Activated T-cell treated with anti-CD3 and anti-CD28 coated beads for 24 hours (primary cell): ENCODE measurements at places on chromosomes 1 and 21.

DNA sequence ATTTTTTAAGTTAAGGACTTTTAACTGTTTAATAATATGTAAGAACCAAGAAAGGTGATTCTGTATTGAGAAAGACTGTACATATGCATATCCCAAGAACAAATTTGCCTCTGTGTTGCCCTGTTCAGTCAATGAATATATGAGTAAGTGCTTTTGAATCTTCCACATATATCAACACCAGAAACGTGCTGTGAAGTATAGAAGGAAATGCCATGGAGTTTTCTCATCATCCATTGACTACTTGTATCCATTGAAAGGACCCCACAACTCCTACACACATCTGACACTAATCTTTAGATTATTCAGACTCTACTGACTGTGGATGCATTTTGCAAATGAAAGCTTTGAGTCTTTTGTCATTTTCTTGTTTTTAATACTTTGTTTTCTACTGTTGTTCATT is 366.9 kb downstream of the S1PR1 start:
- no peak for DNase-seq

DNA sequence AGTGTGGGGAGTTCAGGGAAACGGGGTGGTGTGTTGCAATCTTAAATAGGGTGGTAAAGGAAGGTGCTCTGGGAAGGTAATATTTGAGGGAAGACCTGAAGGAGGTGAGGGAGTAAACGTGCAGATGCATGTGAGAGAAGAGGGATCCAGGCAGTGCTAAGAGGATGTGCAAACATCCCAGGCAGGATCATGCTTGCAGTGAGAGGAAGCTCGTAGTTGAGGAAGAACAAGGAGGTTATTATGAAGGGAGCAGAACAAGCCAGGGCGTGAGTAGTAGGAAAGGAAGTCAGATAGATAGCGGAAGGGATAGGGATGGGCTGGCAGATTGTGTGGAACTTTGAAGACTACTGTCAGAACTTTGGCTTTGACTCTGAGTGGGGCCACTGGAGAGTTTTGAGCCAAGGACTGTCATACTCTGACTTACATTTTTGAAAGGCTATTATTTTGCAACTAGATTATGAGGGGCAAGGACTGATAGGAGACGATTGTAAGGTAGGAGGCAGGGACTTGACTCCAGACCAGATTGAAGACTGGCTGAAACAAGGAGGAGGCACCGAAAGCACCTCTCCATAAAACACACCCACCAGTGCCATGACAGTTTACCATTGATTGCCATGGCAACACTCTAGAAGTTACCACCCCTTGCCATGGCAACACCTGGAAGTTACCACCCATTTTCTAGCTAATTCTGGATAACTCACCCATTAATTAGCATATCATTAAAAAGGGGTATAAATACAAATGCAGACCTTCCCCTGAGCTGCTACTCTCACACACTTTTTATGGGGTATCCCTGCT is 67.0 kb downstream of the XCL2 start:
- no peak for DNase-seq

DNA sequence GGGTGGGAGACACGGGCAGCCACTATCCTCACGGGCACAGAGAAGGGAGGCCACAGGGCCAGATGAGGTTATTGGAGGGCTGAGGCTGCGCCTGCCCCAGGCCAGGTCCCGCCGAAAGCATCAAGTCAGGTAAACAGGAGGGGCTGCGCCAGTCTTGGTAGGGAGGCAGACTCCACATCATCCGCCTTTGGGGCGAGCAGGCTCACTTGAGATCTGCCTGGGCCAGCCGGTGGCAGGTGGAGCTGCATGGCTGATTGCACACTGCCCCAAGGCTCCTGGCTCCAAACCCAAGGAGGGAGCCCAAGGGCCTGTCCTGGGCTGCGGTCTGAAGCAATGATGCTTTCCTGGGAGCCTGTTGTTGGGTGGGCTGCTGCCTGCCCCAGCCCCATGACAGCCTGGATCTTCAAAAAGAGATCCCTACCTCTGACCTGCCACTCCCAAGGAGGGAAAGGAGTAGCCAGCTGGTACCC is 4.6 kb downstream of the SMIM1 start:
- DNase-seq = no peak

- DNase-seq = no peak
These were observed 7.4 kb downstream of the BCL10 start for GRCh38 chr1:85268801-85269585.

GRCh38 chr1:50108497-50109059 is at the start of gene ELAVL4:
ELAVL4 (plus strand) TSS chr1:50108920; CDS start chr1:50109190, 270 bp downstream.
- no peak for DNase-seq

DNA sequence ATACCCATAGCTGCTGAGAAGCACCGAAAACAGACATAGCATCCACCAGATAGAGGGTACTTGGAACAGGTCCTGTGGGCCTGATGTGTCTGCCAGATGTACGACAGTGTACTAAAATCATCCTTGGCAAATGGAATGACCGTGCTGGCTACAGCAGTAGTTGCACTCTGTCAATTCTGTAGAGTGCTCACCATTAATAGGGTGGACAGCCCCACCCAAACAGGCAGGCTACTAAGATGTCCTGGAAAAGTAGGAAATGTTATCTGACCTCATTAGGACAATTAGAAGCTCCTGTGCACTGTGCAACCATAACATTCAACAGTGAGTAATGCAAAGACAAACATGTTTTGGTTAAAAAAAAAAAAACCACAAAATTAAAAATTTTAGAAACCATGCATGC is 106.2 kb downstream of the PTPN14 start:
- DNase-seq = no peak

- DNase-seq = no peak
These were observed 98.9 kb downstream of the RGS2 start for GRCh38 chr1:192907545-192908243.

DNA sequence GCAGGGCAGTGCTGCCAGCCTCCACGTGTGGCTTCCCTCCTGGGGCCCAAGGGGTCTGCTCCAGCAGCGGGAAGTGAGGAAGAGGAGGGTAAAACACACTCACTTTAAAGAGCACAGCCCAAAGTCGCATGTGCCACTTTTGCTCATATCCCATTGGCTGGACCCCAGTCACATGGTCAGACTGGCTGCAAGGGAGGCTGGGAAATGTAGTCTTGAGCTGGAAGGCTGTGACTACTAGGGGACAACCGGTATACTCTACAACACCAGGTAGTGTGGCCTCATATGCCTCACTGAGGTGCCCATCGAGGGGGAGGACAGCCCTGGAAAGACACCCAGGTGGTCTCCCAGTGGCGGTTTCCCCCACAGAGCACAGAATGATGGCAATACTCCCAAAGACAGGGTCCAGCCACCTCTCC is 45.2 kb downstream of the CAMK2N1 start:
- peak; percentile 30 for DNase-seq

DNA sequence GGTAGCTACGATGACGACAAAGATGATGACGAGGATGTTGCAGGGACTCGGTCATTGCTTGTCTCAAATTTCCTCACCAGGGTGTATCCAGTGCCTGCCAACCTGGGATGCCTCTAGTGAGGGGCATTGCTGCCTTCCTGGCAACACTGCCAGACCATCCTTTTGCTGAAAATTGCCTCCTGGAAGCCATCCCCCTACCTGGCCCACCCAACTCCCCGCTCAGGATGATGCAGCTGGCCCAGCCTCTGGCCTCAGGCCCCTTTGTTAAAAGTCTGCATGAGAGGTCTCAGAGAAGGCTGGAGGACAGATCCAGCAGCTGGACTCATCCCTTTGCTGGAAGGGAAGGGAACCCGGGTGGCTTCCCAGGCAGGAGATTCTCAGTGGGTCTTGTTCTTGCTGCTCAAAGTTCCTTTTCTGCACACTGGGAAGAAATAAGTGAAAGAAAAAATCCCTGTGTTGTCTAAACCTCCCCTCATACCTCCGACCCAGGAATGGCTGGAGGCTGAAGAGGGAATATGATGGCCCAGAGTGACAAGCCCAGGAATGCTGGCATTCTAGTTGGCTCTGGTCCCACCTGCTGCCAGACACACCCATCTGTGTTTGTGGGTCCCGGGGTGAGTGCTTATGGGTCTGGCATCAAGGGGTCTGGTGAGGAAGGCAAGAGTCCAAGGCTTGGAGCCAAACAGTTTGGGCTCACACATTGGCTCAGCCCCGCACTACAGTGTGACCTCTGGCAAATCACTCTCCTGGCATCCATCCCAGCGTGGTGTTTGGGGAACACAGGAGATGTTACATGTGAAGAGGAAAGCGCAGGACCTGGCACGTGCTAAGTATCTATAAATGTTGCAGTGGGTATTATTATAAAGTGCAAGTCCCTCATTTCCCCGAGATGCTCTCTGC is 6.7 kb upstream of the FNDC5 start:
- no peak for DNase-seq

DNA sequence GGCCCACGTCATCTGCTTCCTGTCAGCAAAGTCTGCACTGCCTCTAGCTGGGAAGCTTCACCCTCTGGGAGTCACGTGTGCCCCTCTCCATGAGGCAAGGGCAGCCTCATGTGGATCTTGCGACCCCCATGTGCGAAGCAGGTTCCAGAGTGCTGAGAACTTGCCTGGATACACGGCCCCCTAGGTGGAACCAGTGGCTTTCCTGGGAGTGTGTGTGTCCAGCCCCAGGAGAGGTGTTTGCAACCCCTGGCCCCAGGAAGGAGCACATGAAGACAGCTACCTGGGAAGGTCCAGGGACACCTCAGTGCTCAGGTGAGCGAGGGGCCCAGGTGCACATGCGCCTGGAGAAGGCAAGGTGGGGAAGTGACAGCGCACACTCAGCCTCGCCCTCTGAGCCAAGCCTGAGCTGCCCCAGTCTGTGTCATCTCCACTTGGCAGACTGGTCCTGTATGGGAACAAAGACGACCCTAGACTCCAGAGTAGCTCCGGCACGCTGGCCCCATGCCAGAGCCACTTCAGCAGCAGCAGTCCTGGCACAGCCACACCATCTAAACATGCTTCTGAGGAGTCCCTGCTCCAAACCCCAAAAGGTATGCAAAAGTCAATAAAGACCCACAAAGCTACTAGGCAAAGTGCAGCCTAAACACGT is 8.9 kb downstream of the LSS start:
- DNase-seq = no peak

DNA sequence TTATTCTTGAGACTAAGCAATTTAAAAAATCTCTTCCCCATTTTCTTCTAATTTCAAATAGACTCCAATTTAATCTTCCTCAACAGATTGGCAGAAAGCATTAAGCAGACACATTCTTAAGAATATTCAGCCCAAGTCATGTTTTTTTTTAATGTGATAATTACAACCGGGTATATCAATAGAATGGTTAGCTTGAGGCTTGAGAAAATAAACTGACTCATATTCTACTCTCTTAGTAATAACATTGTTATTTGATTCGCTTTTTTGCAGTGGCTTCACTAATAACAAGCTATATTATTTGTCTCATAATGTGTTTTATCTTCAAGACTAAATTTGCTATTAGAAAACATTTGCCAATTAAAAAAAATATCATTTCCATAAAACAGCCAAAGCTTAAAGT is 488.6 kb upstream of the RGS18 start:
- DNase-seq = no peak

GRCh38 chr1:211920141-211920572 is 89.6 kb upstream of the LPGAT1 start:
- DNase-seq = no peak

- no peak for DNase-seq
These were observed 18.1 kb upstream of the LDLRAP1 start for GRCh38 chr1:25525361-25525688.

- DNase-seq = no peak
These were observed 19.7 kb downstream of the STPG1 start for GRCh38 chr1:24393892-24394291.

- no peak for DNase-seq
These were observed 8.7 kb upstream of the CLDN19 start for GRCh38 chr1:42748461-42749410.

- no peak for DNase-seq
These were observed 45.5 kb downstream of the UTP25 start for GRCh38 chr1:209873067-209873799.

- no peak for DNase-seq
These were observed 49.4 kb downstream of the C1orf198 start for GRCh38 chr1:230818901-230819300.

DNA sequence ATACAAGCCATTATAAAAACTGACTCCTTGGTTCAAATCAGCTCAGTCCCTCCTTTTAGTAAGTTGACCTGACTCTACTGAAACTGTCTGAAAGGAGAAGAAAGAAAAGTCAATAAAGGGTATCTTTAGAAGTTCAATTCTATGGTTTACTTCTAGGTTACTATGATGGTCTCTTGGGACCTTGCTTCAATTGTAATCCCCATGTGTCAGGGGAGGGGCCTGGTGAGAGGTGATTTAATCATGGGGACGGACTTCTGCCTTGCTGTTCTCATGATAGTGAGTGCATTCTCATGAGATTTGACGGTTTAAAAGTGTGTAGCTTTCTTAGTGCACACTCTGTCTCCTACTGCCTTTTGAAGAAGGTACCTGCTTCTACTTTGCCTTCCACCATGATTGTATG is 31.7 kb upstream of the FNBP1L start:
- DNase-seq = no peak

GRCh38 chr1:67749263-67749843 is 64.4 kb downstream of the GADD45A start:
- DNase-seq = no peak
